ENCODE measurements at places on chromosomes 1 and 21.

DNA sequence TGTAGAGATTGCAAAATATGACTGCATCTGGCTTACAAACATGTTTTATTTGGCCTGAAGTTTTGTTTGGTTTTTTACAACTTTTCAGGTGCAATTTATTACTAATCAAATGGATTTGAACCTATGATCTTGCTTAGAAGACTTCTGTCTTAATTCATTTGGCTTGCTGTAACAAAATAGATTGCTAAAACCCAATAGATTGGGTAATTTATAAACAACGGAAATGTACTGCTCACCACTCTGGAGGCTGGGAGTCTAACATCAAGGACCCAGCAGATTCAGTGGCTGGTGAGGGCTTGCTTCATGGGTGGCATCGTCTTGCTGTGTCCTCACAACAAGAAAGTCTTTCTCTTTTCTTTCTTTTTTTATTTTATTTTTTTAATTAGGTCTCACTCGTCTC is 72.9 kb downstream of the LBR start:
- no peak for DNase-seq

DNA sequence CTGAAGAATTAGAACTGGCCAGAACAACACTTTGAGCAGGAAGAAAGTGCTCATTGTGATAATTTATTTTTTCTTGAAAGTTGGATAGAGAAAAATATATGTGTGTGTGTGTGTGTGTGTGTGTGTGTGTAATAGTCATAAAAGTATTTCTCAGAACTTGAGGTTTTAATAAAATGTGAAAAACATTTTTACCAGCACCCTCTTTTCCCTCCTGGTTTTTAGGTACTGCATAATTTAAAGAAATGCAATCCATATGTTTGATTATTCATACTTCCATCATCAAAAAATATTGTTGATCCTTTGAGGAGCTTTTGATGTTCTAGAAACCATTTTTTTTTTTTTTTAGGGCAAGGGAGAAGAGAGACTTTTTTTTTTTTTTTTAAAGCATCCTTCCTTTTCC is 66.8 kb upstream of the JUN start:
- DNase-seq, result no peak

GRCh38 chr1:26555550-26555981 is 26.0 kb downstream of the RPS6KA1 start:
- no peak for DNase-seq

DNA sequence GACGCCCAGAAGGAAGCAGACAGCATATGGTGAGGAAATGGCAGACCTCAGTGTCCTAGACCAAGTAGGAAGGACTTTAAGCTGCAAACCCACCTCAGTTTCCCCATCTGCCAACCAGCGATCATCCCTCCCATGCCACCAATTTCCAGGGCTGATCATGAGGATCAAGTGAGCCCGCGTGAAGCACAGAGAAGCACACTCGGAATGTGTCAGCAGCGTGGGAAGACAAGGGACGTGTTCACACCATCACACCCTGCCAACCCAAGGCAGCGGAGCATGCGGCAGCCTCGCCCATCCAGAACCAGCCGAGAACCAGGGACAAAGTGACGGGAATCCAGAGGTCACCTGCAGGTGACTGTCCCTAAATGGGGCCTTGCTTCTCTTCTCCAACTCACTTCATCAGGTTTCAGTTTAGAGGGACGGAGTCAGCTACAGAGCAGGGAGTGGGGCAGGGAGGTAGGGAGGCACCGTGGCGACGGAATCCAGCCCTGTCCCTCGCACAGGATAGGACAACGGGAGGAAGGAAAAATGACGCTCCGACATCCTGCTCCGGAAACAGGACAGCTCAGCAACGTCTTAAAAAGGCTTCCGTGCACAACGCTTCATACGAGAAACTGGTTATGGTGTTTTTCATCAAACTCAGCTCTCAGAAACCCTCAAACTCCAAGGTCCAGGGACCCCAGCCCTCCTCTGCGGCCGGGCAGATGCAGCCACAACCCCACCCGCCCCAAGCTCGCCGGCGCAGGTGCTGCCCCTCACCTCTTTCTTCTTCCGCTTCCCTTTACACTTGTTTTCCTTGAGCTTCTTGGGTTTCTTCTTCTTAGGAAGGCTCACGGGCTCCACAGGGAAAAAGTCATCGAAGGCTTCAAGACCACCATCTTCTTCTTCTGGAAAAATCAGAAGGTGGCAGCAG is 12.5 kb downstream of the CHD5 start:
- no peak for DNase-seq

GRCh38 chr1:193658081-193658480 is 471.7 kb upstream of the B3GALT2 start:
- no peak for DNase-seq

- DNase-seq, result no peak
Observed at GRCh38 chr1:199837321-199837720, 190.2 kb upstream of the NR5A2 start.

DNA sequence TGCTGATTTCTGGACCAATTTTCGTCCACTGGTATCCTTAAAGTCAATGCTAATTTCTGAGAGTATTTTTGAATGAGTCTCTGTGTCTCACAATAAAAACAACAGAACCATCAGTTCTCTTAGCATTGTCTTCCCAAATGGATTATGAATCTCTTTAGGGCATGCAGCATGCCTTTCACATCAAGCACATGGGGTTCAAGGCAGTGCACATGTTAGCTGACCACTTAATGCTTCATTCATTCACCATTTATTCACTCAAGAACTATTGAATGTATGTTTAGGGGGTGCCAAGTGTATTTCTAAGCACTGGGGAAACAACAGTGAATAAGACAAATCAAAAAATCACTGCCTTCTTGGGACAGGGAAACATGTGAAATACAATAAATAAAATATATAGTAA is 126.7 kb upstream of the SLC44A3 start:
- no peak for DNase-seq

DNA sequence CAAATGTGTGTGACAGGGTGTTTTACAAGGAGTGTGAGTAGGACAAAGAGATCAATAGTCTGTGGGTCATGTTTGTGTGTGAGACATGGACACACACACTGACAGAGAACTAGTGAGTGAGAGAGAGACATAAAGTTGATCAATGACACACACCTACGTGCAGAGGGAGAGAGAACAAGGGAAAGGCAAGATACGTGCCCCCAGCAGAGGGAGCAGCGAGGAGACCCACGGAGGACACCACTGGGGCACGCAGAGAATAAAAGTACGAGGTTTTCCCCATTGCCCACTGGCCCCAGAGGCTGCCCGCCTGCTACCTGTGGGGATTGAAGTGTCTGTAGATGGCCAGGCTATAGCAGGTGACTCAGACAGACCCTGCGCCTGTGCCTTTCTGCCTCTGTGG is 130.2 kb upstream of the CSF3R start:
- DNase-seq, result no peak

DNA sequence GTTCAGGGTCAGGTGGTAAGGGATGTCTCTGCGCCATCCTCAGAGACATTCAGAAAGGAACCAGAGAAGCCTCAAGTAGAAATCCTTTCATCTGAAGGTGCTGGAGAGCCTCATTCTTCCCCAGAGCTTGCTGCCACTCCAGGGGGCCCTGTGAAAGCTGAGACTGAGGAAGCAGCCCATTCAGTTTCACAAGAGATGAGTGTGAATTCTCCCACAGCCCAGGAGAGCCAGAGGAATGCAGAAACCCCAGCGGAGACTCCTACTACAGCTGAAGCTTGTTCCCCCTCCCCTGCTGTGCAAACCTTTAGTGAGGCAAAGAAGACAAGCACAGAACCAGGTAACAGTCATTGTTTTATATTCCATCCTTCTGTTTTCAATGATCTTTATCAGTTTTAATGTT is 38.7 kb downstream of the ZBTB40 start:
- no peak for DNase-seq

DNA sequence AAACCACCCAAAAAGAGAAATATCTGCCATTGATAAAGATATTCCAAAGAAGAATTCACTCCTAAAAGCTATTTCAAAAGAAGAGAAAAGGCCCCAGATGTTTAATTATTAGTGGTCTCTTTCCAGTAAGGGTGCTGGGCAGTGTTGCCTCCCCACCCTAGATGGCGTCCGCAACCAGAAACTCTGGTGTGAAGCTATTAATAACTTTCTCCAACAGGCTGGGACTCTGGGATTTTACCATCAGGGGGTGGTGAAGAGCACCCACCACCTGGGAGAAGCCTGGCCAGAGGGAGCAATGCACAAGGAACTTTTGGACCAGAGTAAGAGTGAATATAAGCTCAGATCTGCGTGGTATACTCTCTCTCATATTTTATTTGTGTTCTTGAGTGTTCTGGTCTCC is 115.4 kb upstream of the TIAM1 start:
- DNase-seq, result no peak

- no peak for DNase-seq
Observed at GRCh38 chr1:41642922-41643821, 158.7 kb upstream of the EDN2 start.

GRCh38 chr21:31555741-31556191 is 103.7 kb upstream of the SOD1 start:
- DNase-seq, result no peak

GRCh38 chr1:220673921-220674320 is 16.2 kb upstream of the C1orf115 start:
- DNase-seq, result no peak

GRCh38 chr21:41973861-41974751 is 20.3 kb upstream of the C2CD2 start:
- DNase-seq, result no peak

DNA sequence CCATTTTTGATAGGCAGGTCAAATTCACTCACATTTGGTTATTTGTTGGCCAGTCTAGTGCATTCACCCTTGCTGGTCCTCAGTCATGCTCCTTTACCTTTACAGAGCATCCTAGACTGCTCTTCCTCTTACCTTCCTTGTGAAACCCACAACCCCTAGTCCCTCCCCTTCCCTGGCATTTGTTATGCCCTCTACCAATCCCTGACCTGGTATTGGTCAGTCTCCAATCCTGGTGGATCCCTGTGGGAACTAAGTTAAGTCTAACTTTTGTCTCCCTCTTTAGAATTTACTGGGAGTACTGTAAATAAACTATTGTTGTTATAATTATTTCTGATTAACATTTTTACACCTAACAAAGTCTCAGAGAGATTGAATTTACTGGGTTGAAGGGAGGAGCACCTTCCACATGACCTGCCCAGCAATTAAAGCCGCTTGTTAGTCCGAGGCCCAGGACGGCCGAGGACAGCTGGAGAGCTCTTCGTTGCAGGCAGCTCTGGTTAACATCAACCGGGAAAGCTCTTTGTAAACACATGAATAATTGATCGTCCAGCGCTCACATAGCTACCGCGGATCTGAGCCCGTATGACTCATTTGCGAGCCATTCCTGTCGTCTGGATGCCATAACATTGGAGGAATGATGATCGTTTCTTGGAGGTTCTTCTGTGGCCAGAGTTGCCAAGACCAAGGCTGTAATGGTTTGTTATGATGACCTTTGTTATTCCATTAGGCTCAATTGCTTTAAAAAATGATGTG is 31.9 kb downstream of the MTARC1 start:
- no peak for DNase-seq

GRCh38 chr21:20639026-20639425 is 359.2 kb upstream of the NCAM2 start:
- DNase-seq, result no peak

- DNase-seq, result no peak
Observed at GRCh38 chr1:38137164-38137563, 90.6 kb upstream of the POU3F1 start.

- no peak for DNase-seq
Observed at GRCh38 chr1:36305915-36306209, 306 bp upstream of the SH3D21 start.

DNA sequence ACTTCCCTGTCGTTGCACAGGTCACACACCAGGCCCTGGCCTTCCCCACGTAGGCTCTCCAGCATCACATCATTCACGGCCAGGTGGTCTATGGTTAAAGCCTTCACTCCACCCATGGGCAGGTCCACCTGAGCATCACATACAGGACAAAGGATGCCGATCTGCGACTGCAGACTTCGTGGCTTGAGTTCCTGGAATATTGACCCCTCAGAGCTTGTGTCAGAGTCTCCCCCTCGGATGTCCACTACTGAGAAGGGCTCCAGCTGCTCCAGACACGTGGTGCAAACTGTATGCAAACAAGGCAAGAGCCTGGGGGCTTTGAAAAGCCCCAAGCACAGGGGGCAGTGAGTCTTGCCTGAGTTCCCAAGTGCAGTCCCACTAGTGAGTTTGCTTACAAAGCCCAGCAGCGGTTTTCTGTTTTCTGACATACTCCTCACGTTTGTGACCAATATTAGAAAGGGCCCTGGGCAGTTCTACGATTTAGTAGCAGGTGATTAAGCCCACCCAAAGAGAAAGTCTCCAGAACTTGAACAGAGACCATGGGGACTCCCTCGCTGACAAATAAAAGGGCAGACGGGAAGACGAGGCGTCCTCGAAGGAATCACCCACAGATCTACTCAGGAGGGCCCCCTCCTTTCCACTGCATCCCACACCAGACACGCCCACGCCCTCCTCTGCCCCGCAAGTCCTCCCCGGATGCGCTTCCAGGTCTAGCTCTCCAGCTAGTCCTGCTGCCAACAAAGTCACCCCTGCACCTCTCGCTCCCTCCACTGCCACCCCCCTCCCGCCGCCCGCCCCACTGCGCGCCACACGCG is 568 bp downstream of the TRIM45 start:
- no peak for DNase-seq

DNA sequence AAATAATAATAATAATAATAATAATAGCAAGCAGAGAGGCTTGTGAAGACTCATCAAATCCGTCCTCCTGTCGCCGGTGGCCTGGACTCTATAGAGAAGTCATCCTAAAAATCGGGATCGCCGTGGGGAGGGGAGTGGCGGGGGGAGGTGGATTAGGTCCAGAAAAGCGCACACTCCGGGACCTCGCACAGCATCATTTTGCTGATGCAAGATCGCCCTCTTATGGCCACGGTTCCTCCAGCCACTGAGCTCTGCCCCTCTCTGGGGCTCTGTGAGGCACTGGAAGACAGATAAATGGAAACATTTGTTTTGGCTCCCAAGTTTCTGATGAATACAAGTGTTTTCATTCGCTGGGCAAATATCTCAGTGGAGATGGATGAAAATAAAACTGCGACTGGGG is 612.0 kb downstream of the MATN1 start:
- no peak for DNase-seq

- no peak for DNase-seq
Observed at GRCh38 chr1:40758004-40758403, 25.6 kb upstream of the KCNQ4 start.

DNA sequence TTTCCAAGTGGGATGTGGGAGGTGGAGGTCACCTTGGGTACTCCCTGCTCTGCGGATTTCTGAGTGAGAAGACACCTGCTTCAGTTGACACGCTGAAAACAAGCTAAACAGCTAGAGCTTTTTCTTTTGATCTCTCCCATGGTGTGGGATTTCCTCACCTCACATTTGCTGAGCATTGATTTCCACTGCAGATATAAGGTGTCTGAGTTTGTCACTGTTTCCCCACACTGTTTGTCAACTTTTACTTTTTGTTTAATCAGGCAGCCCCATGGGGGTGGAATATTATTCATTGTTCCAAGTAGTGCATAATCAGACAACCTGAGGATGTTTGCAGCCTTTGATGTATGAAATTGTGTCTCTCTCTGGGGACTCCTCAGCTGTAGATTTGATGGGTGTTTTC is 49.5 kb downstream of the FASLG start:
- no peak for DNase-seq

- DNase-seq, result no peak
Observed at GRCh38 chr1:199302554-199302953, 663.7 kb downstream of the PTPRC start.

- no peak for DNase-seq
Observed at GRCh38 chr1:53369034-53369750, 41.3 kb upstream of the LRP8 start.

All from stimulated activated CD4-positive, alpha-beta T cell treated with anti-CD3 and anti-CD28 coated beads, Interleukin-1b, Interleukin-23, amount 100 ng/mL, for 24 hours (primary cell).